ENCODE measurements at places on chromosomes 12 and 14. TPM values are rescaled to one million over a fixed set of nuclear protein-coding genes. Genes with fewer than 3 reads are reported as not detected.

The KRT78 gene
- not detected for total RNA-seq

The JPH4 gene
- not detected for total RNA-seq

The IFI27L1 gene
- 27.0 TPM for total RNA-seq

The ATF1 gene
- total RNA-seq, result 26.4 TPM

The PHETA1 gene
- 9.0 TPM for total RNA-seq

The CPNE6 gene
- total RNA-seq, result not detected

The DPY19L2 gene
- 4.2 TPM for total RNA-seq

The LALBA gene
- total RNA-seq, result not detected

The KRT80 gene
- 0.25 TPM for total RNA-seq

The TMTC2 gene
- total RNA-seq, result 11.9 TPM

The CFAP54 gene
- total RNA-seq, result 5.4 TPM

The FOXM1 gene
- 14.3 TPM for total RNA-seq

The C1R gene
- total RNA-seq, result 27.1 TPM

The TMEM19 gene
- 35.7 TPM for total RNA-seq

The ESPL1 gene
- 4.2 TPM for total RNA-seq

The C12orf76 gene
- total RNA-seq, result 18.2 TPM

The ASIC1 gene
- total RNA-seq, result 0.66 TPM

The RGS6 gene
- total RNA-seq, result not detected

The CCDC38 gene
- not detected for total RNA-seq

The GLIPR1L1 gene
- not detected for total RNA-seq

Measured in uterine smooth muscle cell (primary cell).